Adrenal gland (tissue), 19 donors: ENCODE measurements at places on chromosomes 3 and 15. TPM values are rescaled to one million over a fixed set of nuclear protein-coding genes. Genes with fewer than 3 reads are reported as not detected.

- no peaks in the 10 kb centered on the region for H3K27me3 ChIP-seq
- no peaks in the 10 kb centered on the region for H3K4me1 ChIP-seq
- H3K4me3 ChIP-seq = no peak overlapping the region
- no peak overlapping the region for H3K27ac ChIP-seq
- H3K36me3 ChIP-seq = no peaks in the 10 kb centered on the region
Measured at GRCh38 chr3:127531821-127532220, 58.7 kb downstream of the TPRA1 start.

- H3K36me3 ChIP-seq = no peaks in the 10 kb centered on the region
- no peaks in the 10 kb centered on the region for H3K4me1 ChIP-seq
- H3K27me3 ChIP-seq = no peaks in the 10 kb centered on the region
- no peak overlapping the region for H3K4me3 ChIP-seq
Measured at GRCh38 chr15:22262613-22263020, 182.3 kb downstream of the OR4M2 start.

GRCh38 chr15:83999396-84000135 lies 236.0 kb upstream of the GOLGA6L4 start:
- DNase-seq = no peak
- H3K27ac ChIP-seq = no peak overlapping the region
- no peak overlapping the region for H3K4me3 ChIP-seq
- H3K36me3 ChIP-seq = no peaks in the 10 kb centered on the region

DNA sequence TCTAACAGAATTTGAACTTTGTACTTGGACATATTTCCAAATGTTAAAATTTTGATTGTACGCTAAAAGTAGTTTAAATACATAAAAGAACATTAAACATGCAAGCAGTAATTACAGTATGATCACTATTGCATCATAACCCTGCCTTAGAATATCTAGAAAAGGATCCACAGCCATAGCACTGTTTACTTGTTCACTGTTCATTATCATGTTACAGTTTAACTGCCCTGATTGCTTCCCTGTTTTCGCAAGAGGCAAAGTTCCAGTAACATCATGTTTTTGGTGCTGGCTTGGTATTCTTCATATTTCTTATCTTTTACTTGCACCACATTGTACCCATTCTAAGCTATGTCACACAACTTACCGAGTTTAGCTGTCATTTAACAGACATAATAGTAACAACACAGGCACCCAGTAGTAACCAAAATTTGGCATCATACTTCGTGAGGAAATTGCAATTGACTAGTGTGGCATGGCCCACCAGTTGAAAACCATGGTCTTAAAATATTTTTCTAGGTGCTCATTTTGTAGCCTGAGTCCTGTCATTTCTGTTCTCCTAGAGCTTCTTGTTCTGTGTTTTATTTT lies 13.3 kb upstream of the TMEM87A start:
- no peaks in the 10 kb centered on the region for H3K27me3 ChIP-seq
- H3K36me3 ChIP-seq = peaks cover 20% of the 10 kb centered on the region
- DNase-seq = no peak
- H3K4me1 ChIP-seq = no peaks in the 10 kb centered on the region
- H3K4me3 ChIP-seq = no peak overlapping the region

GRCh38 chr15:89513284-89513683 lies 16.9 kb upstream of the RHCG start:
- no peaks in the 10 kb centered on the region for H3K4me1 ChIP-seq
- no peak overlapping the region for H3K27ac ChIP-seq
- H3K4me3 ChIP-seq = no peak overlapping the region
- no peaks in the 10 kb centered on the region for H3K27me3 ChIP-seq

DNA sequence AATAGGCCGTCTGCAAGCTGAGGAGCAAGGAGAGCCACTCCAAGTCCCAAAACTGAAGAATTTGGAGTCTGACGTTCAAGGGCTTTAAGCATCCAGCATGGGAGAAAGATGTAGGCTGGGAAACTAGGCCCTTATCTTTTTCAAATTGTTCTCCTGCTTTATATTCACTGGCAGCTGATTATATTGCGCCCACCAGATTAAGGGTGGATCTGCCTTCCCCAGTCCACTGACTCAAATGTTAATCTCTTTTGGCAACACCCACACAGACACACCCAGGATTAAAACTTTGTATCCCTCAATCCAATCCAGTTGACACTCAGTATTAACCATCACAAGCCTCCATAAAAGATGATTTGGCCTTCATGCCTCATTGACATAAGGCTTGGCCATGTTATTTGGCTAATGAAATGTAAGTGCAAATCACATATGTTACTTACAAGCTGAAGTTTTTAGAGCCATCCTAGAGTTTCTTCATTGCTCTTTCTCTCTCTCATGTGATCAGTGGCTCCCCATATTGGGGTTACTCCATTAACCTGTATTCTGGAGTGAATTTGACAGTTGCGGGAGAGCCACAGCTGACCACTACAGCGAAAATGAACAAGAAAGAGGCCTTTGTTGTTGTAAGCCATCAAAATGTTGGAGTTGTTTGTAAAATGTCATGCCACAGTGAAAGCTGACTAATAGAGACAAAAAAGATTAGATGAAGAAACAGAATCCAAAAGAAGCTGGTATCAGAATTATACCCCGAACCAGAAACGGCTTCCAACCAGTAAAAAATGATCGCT lies 61.7 kb downstream of the GBE1 start:
- H3K4me1 ChIP-seq = no peaks in the 10 kb centered on the region
- no peaks in the 10 kb centered on the region for H3K27me3 ChIP-seq
- no peaks in the 10 kb centered on the region for H3K36me3 ChIP-seq
- H3K27ac ChIP-seq = no peak overlapping the region

TMEM212 gene
- total RNA-seq = not detected

DNA sequence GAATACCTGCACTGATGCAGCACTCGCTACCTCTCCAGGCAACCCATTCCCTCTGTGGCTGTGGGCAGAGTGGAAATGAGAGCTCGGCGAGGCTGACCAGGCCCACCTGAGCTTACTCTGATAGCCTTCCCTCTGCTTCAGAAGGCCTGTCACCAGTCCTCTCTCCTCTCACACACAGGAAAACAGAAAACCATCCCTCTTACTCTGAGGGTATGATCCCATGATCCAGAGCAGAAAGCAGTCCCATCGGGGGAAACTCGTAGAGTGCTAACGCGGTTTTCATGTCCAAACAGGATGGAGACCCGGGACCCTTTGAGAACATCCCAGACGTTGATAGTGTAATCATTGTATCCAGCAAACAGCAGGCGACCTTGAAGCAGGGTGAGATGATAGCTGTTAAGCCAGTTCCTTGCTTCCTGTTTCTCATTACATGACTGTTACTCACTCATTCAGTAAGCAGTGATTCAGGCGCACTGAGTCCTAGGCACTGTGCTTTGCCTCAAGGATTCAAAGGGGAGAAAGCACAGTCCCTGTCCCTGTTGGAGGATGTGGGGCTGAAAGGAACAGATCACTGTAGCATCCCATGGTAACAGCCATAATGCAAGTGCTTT lies 11.8 kb upstream of the BCL2L10 start:
- H3K4me3 ChIP-seq = no peak overlapping the region
- no peaks in the 10 kb centered on the region for H3K27me3 ChIP-seq
- no peak overlapping the region for H3K27ac ChIP-seq
- H3K36me3 ChIP-seq = no peaks in the 10 kb centered on the region
- DNase-seq = no peak
- H3K4me1 ChIP-seq = no peaks in the 10 kb centered on the region

GRCh38 chr15:42544853-42545629 lies 3.6 kb downstream of the LRRC57 start:
- peaks cover 6% of the 10 kb centered on the region for H3K4me1 ChIP-seq
- no peaks in the 10 kb centered on the region for H3K36me3 ChIP-seq
- DNase-seq = no peak
- no peak overlapping the region for H3K27ac ChIP-seq
- no peaks in the 10 kb centered on the region for H3K27me3 ChIP-seq
- H3K4me3 ChIP-seq = no peak overlapping the region

- peaks cover 5% of the 10 kb centered on the region for H3K4me1 ChIP-seq
- no peaks in the 10 kb centered on the region for H3K36me3 ChIP-seq
- H3K4me3 ChIP-seq = no peak overlapping the region
- no peaks in the 10 kb centered on the region for H3K27me3 ChIP-seq
- no peak for DNase-seq
Measured at GRCh38 chr3:14372587-14372986, 29.8 kb upstream of the SLC6A6 start.

SLC27A2 gene
- 23.2 TPM for total RNA-seq
